Activated CD4-positive, alpha-beta T cell treated with anti-CD3 and anti-CD28 coated beads, Interleukin-2, amount 10 ng/mL, durations not matched to agents 7 days and 5 days (primary cell): ENCODE measurements at places on chromosomes 2 and 18.

DNA sequence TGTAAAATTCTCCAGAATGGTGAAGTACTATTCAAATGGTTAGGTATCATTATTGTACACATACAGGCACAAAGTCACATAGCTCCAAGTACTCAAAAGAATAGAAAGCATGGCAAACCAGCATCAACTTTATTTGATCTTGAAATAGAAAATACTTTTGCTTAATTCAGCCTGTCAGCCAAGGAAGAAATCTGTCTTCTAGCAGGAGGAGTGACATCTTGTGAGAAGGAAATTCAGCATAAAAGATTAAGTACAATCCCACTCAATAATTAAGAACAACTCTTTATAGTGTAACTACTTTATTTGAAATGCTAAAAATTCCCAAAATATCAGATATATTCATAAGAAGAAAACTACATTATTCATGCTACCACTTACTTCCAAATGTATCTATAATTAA, 15.8 kb downstream of the DNAJC27 start:
- no peak for DNase-seq

- DNase-seq: no peak
Observed at GRCh38 chr2:240701736-240702639, 10.3 kb downstream of the AQP12A start.

DNA sequence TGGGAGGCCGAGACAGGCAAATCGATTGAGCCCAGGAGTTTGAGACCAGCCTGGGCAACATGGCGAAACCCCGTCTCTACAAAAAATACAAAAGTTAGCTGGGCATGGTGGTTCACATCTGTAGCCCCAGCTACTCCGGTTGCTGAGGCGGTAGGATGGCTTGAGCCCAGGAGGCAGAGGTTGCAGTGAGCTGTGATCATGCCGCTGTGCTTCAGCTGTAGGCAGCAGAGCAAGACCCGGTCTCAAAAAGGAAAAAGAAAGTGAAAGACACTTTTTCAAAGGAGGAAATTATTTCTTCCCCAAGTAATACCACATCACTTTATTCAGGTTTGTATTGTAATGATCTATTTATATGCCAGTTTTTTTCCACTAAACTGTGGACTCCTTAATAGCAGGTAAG, 35.7 kb upstream of the TAF4B start:
- peak; percentile 56 for DNase-seq

DNA sequence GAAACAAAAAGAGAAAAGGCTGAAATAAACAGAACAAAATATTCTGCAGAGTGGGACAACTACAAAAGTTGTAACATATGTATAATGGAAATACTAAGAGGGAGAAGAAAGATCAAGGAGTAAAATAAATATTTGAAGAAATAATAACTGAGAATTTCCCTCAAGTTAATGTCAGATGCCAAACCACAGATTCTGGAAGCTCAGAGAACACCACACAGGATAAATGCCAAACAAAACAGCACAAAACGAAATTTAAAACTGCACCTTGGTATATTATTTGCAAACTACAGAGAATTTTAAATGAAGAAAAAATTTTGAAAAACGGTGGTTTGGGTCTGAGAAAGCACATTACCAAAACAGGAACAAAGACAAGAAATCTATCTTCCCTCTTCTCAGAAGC, 1588.9 kb upstream of the TMEFF2 start:
- no peak for DNase-seq

GRCh38 chr2:197011801-197012641, 85.5 kb upstream of the PGAP1 start:
- DNase-seq: peak; percentile 38

GRCh38 chr18:13574761-13575160, 151.6 kb downstream of the FAM210A start:
- no peak for DNase-seq

DNA sequence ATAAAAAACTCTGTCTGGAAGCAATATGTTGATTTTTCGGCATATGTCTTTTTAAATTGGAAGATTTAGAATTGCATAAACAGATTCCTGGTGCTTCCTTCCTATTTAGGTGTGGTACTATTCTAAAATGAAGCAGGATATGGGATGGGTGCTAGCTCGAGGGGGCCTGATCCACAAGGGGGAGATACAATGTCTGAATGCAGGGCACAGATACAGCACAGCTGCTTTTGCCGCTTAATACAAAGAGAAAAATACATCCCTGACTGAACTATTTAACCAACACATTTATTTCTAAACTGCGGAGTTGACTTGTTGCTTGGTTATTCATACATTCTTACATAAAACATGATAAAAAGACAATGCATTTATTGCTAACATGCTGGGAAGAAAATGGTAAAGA, 169.1 kb downstream of the TMEFF2 start:
- no peak for DNase-seq

DNA sequence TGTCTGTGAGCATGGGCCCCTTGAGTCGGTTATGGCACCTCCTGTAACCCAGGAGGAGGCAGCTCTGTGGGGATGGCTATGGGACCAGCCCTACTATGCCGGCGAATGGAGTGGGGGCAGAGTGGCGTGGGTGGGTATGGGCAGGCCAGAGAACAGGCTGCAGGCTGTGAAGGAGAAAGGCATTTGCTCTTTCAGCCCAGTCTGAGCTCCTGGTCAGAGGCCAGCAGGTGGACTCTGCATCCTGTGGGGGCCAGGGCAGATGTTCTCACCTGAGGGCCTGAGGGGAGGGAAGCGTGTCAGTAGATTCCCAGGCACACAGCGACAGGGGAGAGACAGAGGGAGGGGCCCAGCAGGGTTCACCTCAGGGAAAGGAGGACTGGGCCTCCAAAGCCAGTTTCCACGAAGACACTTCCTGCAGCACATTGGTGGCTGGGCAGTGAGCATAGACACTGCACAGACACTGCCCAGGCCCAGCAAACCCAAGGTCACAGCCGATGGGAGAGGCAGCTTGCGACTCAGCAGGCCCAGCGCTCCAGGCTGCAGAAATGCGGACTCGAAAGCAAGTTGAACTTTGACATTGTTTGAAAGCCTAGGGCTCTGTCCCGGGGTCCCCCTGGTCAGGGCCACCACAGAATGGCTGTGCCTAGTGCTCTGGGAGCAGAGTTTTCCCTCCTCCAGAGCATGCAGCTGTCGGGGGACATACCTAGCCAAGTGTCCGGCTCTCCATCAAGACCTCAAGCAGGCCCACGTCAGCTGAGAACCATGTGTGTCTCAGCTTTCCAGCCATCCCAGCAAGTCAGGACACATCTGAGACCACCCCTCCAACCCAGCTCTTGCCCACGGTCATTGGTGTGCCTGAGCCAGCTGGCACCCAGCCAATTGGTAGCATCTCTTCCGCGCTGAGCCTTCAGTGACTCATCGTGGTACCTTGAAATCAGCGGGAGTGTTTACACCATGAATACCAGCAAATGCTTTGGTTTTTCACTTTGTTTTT, 53.8 kb downstream of the TGOLN2 start:
- DNase-seq: no peak

DNA sequence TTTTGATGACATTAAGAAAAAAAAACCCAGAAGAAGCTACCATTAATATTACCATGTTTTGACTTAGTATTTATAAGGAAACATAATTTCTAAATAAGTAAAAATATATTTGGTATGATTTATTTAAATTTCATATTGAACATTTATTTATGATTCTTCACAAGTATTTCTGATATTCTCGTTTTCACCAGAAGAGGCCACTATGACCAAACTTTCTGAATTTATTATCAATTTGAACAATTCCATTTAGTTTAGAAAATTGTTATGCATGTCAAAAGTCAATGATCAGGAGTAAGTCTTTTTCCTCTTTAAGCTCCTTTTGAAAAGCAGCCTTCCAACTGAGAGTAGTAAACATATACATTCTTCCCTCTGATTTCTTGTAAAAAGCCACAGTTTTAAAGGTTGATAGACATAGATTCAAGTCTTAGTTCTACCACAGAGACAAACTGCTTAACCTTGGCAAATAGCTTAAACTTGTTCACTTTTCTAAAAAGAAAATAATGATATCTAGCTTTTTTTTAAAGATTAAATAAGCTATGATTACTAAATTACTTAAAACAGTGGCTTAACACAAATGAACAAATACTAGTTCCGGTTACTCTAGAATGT, 329.9 kb downstream of the TRIB2 start:
- no peak for DNase-seq

DNA sequence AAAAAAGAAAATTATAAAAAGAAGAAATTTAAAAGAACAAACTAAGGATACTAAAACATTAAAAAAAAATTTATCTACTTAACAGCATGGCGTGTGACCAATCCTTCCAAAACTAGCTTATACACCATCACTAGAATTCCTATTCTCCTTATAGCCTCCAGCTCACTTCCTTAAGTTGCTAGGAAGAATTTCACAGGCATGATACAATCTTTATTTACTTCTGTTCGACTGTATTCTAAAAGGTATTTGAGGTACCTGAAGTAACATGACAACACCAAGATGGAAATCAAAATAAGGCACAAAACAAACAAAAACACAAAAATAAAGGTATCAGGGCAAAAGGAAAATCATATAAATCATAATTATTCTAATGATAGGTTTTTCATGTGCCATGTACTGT, 360.7 kb downstream of the FIGN start:
- no peak for DNase-seq

DNA sequence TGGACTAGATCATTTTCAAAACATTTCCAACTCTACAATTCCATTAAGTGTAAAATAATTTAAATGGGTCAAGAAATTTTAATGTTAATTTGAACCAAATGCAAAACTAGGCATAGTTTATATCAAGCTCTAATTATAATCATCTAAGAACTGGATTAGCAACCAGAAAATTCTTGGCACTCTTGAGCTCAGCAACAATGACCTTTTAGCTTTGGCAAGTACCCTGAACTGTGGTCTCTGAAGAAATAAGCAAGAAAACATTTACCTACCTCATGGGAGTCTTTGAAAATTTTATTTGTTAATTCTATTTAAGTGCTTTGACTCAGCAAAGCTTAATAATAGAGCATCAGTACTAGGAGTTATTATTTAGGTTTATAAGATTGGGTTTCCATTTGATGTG, 313.2 kb downstream of the SATB2 start:
- no peak for DNase-seq

DNA sequence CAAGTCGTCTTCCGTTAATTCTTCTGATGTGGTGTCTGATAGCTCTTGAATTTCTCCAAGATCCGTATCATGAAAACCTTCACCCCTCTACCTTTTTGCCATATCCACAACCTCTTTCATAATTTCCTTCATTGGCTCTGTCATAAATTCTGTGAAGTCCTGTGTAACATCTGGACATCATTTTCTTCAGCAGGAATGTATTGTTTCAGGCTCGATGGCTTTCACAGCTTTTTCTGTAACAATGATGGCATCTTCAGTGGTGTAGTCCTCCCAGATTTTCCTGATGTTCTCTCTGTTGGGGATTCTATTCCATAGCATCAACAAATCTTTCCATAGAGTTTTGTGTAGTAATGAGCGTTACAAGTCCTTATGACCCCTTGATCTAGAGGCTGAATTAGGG, 114.2 kb upstream of the EML6 start:
- DNase-seq: no peak

- DNase-seq: no peak
Observed at GRCh38 chr2:29528891-29529520, 392.4 kb downstream of the ALK start.

DNA sequence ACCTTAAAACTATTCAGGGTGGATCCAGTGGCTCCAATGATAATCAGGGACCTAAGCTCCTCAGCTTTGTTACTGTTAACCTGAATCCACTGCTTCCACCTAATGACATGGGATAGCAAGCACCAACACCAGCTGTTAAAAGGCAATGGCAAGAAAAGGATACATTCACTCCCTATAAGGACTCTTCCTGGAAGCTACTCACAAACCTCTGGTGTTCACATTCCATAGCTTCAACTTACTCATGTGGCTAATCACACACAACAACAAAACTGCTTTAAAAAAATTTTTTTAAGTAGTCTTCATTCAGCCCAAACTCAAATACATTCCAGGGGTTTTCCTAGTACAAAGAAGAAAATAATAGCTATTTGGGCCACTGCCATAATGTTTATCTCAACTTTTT, 24.5 kb downstream of the ROCK2 start:
- DNase-seq: no peak

GRCh38 chr2:239825705-239825979, 199.5 kb downstream of the NDUFA10 start:
- DNase-seq: no peak

DNA sequence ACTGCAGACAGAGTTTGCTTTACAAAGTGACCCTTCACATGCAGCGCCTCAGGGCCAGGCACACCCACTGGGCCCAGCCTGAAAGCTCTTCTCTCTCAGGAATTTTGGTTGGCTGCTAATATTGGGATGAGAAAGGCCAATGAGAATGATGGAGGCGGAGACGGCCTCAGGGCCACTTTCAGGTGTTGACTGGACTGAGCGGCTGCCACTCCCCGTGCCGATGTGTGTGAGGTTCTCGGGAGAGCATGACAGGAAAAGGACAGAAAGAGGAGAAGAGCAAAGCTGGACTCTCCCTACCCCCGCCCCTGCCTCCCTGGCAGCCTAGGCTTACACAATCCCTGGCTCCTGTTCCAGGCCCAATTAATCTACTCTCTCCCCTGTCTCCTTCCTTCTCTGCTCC, 155.7 kb downstream of the CELF4 start:
- DNase-seq: no peak

GRCh38 chr2:130798472-130799218, 38.1 kb upstream of the ARHGEF4 start:
- no peak for DNase-seq

GRCh38 chr2:216114714-216115531, 5.8 kb downstream of the XRCC5 start:
- peak; percentile 98 for DNase-seq

DNA sequence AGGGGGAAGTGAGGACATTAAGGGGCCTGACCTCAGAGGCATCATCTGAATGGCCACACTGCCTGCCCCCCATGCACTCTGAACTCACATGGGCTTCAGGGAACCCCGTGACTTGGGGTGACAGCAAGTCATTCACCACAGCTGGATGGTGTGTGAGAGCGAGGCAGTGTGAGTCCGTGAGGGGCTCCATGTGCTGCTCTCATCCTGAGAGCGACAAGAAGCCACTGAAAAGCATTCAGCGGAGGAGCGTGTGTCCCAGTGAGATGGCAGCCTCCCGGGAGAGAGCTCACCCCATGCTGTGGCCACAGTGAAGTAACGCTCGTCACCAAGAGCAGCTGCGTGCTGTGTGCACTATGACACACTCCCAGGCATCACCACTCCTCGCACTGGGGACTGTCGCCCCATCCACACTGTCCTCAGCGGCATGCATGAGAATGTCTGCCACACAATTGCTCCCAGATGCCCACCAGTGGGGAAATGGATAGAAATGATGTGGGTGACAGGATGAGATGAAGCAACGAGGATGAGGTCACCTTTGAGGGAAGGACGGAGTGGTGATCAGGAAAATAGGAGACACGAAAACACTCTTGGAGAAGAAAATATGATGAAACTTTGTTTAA, 213.0 kb upstream of the RAB6C start:
- no peak for DNase-seq

GRCh38 chr2:123791207-123791606, 233.9 kb upstream of the CNTNAP5 start:
- no peak for DNase-seq

DNA sequence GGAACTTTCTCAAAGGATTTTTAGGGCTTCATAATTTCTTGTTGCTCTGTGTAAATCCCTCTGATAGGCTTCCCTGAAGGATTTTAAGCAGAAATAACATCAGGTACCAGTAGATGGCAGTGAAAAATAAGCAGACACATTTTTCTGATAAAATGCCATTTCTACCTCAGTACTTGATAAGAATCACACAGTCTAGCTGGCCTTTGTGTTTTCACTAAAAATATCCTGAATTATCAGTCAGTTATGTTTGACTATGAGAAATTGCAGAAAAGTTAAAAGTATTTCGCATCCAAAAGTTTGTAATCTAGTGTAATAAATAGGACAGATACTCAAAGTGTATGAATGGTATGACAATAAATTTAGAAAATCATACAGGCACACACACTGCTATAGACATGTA, 68.7 kb downstream of the DNAJC10 start:
- no peak for DNase-seq

GRCh38 chr2:96860065-96861029, 2.5 kb upstream of the ANKRD39 start:
- no peak for DNase-seq
